ENCODE measurements at places on chromosomes 3 and 15. TPM values are rescaled to one million over a fixed set of nuclear protein-coding genes. Genes with fewer than 3 reads are reported as not detected.
A peak's percentile ranks its signal among the peaks of the same experiment; 100 is the strongest.

GRCh38 chr3:159926573-159926972, 62.1 kb upstream of the IL12A start:
- H3K27ac ChIP-seq = no peak overlapping the region
- no peak overlapping the region for H3K4me3 ChIP-seq
- peaks cover 36% of the 10 kb centered on the region for H3K4me1 ChIP-seq
- H3K36me3 ChIP-seq = no peaks in the 10 kb centered on the region
- no peak for DNase-seq
- H3K27me3 ChIP-seq = no peaks in the 10 kb centered on the region

DNA sequence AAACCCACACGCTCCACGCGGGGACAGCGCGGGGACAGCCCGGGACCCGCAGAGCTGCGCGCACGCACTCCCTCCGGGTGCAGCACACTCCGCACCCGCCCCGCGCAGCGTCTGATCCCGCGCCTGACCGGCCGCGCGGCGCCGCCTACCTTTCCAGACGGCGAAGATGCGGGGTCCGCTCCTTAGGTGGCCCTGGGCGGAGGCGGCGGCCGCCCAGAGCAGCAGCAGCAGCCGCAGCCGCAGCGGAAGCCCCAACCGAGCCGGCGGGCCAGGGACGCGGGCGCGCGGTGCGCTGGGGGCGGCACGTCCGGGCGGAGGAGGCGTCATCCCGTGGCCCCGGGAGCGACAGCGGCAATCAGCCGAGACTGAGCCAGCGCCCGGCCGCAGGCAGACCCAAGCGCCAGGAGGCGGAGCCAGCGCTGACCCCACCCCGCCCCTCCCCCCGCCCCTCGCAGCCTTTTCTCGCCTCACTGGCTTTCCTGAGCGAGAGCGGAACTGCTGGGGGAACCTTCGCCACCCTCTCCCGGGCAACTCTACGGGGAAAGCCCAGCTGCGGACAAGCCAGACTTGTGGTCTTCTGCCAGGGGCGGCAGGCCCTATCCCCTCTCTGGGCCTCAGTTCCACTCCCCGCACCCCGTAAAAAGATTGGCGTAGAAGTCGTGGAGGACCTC, at the start of gene SEMA7A:
TSS of gene SEMA7A (minus strand) at position 367 of the 671 bp plus-strand sequence. CDS start at position 327, 40 bp downstream.
- H3K27me3 ChIP-seq = no peaks in the 10 kb centered on the region
- H3K4me1 ChIP-seq = peaks cover 57% of the 10 kb centered on the region
- DNase-seq = peak; percentile 92
- peak within 1 kb of the TSS; percentile 83 for H3K4me3 ChIP-seq
- peak within 1 kb of the TSS; percentile 75 for H3K27ac ChIP-seq
- no peaks in the 10 kb centered on the region for H3K36me3 ChIP-seq

- no peaks in the 10 kb centered on the region for H3K36me3 ChIP-seq
- no peak for DNase-seq
- no peaks in the 10 kb centered on the region for H3K27me3 ChIP-seq
- H3K27ac ChIP-seq = no peak overlapping the region
- no peaks in the 10 kb centered on the region for H3K4me1 ChIP-seq
Observed at GRCh38 chr3:4387210-4388204, 79.6 kb downstream of the SUMF1 start.

Gene ZBED2
- 0.36 TPM for polyA plus RNA-seq

DNA sequence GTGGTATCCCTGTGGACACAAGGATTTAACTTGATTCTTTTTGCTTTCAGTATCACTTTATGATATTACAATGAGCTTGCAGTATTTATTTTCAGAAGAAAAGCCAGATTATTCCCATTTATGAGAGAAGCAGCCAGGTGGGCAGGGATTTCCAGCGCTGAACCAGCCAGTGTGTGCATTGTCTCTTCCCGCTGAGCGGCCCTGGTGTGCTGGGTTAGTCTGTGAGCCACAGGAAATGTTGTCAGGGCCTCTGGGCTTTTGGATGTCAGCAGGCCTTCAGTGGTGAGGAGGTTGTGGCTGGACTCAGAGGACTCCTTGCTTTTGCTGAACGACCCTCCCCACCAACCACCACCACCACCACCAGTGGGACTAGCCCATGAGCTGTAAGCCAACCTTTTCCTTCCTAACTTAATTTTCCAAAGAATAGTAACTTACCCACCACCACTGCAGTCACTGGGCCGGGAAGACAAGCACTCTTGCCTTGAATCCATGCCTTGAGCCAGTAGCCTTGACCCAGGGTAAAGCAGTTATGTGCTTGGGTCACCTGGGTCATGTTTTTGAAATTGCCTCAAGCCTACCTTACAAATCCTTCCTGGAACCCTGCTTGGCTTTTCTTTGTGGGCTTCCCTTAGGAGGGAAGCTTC, 33.1 kb downstream of the FLNB start:
- no peaks in the 10 kb centered on the region for H3K27me3 ChIP-seq
- H3K4me1 ChIP-seq = peaks cover 27% of the 10 kb centered on the region
- no peak overlapping the region for H3K27ac ChIP-seq
- H3K4me3 ChIP-seq = no peak overlapping the region
- DNase-seq = no peak

Gene EHHADH
- polyA plus RNA-seq = 0.30 TPM

Measured in B cell (primary cell).